ENCODE measurements at places on chromosomes 5 and 9. TPM values are rescaled to one million over a fixed set of nuclear protein-coding genes. Genes with fewer than 3 reads are reported as not detected.

DNA sequence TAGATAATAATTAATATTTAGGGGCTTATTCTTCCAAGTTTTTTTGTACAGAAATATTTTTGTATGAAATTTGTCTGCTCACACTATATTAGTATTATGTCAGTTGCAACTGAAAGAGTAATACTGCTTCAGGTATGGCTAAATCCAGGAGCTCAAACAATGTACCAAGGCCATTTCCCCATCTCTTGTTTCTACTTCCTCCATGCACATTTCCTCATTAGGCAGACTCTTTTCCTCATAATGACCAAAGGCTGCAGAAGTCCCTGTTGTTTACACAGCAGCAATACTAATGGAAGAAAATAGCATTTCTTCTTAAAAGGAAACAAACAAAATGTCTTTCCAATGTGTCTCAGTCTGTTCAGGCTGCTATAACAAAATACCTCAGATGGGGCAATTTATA lies 9.2 kb upstream of the OTULINL start:
- no peak for DNase-seq

DNA sequence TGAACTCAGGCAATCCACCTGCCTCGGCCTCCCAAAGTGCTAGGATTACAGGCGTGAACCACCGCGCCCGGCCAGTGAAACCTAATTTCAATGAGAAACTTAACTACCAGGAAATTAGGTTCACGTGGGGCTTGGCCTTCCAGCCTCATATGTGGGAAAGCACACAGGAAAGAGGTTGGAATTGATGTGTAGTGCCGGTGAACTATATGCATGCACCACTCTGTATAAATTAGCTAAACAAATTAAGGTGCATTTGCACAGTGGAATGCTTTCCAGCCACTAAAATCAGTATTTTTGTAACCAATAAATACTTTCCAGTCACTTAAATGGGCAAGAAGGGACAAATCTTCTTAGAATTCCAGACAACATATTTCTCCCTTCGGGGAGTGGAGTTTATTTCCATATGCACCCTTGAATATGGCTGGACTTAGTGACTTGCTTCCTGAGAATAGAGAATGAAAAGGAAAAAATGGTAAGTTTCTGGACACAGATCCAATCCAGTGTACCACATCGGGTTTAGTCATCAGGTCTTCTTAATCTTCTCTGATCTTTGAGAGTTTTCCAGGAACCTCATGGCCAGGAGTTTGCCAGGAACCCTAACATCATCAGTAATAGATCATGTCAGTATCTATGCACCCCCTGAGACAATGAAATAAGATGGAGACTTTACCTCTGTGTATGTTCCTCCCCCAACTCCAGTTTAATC lies 24.9 kb downstream of the ATOX1 start:
- no peak for DNase-seq

Gene STOML2
- total RNA-seq = 35.8 TPM

DNA sequence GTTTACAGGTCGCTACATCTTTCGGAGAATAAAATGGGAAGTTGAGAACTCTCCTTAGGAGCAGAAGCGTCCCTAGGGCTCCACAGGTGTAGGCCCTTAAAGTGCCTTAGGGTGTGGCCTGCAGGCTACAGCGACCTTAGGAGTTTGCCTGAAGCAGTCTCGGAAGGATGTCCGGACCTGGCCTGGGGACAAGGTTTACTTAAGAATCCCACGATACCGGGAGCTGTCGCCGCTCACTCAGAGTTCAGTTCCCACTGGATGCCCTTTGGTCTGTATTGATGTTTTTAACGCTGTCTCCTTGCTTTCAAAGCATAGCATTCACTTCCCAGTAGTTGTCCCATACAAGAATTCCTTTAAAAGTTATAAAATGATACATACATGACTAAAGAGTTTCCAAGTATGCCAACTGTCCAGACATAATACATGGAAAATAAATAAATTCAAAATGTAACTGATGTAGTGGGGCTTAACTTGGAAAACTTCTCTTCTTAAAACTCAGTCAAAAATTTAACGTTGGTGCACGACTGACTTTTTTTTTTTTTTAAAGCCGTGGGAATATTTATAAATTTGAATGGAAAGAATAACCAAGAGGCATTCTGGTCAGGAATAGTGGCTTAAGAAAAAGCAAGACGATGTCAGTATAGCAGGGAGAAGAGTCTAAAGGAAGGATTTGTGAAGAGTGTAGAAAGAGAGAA lies 848 bp downstream of the RAD50 start:
- no peak for DNase-seq

DNA sequence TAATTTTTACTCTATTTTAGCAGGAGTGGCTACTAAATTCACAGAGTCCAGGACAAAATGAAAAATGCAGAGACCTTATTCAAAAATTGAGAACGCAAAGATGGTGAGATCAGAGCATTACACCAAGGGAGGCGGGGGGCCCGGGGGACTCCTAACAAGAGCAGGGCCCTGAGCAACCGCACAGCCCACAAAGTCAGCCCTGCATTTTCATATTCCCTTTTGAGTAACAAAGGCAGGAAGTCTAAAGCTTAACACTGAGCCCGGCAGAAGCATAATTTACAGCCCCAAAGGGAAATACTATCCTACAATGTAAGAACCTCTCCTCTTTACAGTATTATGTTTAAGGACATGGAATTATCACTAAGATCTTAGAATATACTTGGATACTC lies 69.4 kb downstream of the TLE1 start:
- DNase-seq = no peak

DNA sequence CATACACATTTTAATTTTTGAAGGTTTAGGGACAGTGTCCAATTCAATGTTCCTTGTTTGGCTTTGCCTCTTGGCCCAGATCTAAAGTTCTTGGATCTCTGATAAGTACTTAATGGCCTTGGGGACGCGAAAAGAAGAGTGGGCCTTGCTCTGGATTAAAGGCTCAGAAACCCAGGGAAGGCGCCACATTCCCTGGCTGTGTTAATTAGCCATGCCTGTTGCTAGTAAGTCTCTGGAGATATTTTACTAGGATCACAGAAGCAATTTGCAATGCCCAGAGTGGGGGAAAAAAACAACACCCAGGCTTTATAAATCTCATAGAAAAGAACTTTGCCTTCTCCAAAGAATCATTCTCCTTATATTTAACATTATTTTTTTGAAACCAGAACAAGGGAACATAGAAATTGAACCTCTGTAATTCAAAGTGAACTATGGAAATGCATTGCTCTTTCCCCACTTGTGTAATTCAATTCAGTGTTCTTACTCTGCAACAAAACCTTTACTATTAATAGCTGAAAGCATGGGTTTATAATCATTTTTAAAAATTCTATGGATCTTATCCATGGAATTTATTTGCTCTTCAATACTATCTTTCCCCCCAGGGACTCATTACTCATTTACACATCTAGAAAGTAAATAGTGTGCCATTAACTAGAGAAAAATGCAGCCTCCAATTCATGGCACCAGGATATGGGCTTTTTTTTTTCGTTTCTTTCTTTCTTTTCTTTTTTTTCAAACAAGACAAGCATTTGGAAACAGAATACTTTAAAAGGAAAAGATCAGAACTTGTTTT lies 172.2 kb upstream of the ANKRD55 start:
- no peak for DNase-seq

- DNase-seq = no peak
Observed at GRCh38 chr9:133488686-133489252, 9.9 kb upstream of the SLC2A6 start.

Gene MEIKIN
- total RNA-seq = 0.53 TPM
